ENCODE measurements at places on chromosomes 2 and 18.
A peak's percentile ranks its signal among the peaks of the same experiment; 100 is the strongest.

- DNase-seq, result no peak
Measured at GRCh38 chr18:64119916-64120315, 29.0 kb downstream of the LINC00305 start.

DNA sequence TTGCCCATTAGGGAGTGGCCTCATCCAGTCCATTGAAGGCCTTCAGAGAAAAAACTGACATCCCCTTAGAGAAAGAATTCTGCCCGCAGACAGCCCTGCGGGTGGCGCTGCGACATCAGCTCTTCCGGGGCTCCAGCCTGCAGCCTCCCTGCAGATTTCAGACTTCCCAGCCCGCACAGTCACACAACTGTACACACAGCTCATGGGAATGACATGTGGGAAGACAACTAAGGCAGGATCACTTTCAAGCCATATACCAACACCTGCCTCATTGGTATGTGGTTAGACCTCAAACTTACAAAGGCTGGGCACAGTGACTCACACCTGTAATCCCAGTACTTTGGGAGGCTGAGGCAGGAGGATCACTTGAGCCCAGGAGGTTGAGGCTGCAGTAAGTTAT, 24.8 kb upstream of the TUBB6 start:
- no peak for DNase-seq

DNA sequence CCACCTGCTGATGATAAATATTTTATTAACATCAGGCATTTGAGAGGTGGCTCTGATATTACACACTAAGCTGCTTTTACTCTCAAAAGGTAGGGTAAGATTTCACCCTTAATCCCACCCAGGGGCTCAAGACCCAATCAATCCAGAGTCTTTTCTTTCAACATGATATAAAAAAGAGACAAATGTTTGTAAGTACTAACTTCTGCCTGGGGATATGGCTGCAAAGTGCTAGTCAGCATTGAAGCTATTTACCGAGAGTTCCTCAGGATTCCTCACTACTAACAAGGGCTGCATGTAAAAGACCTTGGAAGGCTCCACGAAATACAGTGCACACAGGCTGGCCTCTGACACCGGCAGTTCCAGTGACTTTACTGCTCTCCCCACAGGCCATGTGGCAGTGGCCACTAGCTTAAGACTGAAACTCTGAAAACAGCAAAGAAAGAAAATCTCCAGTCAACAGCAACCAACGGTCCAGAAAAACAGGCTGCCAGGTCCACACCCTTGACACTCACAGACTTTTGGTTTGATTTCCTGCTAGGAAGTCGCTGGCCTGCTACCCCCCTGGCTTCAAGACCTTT, 11.2 kb downstream of the MREG start:
- no peak for DNase-seq

DNA sequence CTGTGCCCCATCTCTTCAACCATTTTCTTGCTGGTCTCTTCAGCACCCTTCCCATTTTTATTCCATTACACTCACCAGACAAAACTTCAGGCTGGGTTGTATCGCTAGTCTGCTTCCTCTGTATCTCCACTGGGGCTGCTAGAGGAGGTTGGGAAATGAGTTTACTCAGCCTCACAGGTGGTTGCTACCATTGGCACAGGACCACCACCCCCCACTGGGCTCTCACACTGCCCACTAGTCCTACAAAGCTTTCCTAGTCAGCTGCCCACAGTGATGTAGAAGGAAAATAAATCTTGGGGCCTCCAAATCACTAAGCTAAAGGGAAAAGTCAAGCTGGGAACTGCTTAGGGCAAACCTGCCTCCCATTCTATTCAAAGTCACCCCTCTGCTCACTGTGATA, 12.3 kb upstream of the IL1B start:
- no peak for DNase-seq

GRCh38 chr2:173221937-173222594, 132.6 kb upstream of the CDCA7 start:
- DNase-seq, result no peak

- no peak for DNase-seq
Measured at GRCh38 chr2:218476676-218477075, 57.8 kb downstream of the VIL1 start.

- no peak for DNase-seq
Measured at GRCh38 chr2:233822101-233822771, 32.1 kb downstream of the HJURP start.

GRCh38 chr18:47191961-47192360, 15.8 kb upstream of the IER3IP1 start:
- peak; percentile 5 for DNase-seq

All from GM03348 (cell line).